ENCODE measurements at places on chromosomes 3 and 15. TPM values are rescaled to one million over a fixed set of nuclear protein-coding genes. Genes with fewer than 3 reads are reported as not detected.

The MYO5C gene
- total RNA-seq = 39.3 TPM

The PLSCR5 gene
- not detected for total RNA-seq

DNA sequence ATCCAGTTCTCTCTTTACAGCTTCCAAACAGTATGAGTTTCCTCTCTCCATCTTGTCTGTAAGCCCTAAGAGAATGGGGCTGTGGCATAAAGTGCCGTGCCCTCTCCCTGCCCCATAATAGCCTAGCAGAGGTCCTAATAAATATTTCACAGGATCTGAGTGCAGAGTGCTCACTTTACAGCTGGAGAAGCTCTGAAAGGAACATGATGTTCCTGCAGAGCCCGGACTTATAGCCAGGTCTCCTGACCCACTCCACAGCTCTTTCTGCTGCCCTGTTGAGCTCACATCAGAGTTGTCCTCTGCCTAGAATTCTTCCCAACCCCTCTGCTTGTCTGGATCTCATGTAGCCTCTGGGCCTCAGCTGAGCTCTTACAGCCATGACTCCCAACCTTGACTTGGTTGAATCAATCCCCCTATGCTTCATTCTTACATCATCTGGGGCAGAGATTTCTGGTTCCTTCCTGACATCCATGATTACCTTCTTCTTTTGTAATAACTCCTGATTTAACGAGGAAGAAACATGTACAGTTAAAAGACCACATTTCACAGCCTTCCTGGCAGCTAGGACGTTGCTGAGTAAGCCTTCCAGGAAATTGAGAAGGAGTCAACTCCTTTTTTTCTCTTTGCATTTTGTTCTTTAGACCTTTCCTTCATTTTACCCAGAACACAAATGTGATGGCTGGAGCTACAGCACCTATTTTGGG is 135.3 kb downstream of the RPLP1 start:
- DNase-seq = no peak
- H3K36me3 ChIP-seq = no peaks in the 10 kb centered on the region
- H3K27ac ChIP-seq = no peak overlapping the region
- no peaks in the 10 kb centered on the region for H3K27me3 ChIP-seq
- H3K4me1 ChIP-seq = no peaks in the 10 kb centered on the region

DNA sequence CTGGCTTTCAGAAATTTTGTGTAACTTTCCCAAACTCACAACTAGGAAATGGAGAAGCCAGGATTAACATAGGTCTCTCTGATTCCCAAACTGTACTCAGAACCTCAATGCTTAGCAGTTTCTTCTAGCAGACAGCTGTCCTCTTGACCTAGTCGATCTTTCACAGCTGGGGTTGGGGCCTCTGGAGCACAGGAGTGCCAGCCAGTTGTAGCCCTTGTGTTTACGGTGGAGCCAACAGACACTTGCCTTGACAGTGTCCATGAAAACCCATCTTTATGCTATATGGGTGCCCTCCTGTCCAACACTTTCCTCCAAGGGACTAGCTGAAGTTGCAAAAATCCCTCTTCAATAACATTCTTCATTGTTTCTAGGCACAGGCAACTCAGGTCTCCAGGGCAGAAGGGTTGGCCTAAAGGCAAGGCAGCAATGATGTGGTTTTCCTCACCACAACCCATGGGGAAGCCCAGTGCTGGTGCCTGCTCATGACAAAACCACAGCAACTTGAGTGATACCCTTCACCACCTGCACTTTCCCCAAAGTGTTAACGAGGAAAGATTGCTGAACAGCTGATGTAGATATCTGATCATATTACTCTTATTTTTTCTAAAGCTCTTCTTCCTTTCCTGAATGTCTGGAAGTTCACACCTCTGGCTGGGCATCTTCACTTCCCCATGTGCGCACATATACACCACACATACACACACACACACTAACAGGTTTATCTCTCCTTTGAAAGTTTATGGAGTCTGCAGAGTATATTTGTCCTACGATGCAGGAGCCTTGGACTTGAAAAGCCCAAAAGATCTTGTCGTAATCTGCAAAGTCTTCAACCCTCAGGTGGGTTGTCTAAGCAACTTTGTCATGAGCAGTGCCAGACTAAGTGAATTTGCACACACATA is 11.0 kb upstream of the KNG1 start:
- no peaks in the 10 kb centered on the region for H3K4me1 ChIP-seq
- no peaks in the 10 kb centered on the region for H3K27me3 ChIP-seq
- no peak overlapping the region for H3K4me3 ChIP-seq
- H3K27ac ChIP-seq = no peak overlapping the region
- no peaks in the 10 kb centered on the region for H3K36me3 ChIP-seq
- no peak for DNase-seq

All from tibial nerve (tissue), 4 donors.